ENCODE measurements at places on chromosomes 2 and 18.

- no peak for DNase-seq
These were observed 35.2 kb upstream of the NAPG start for GRCh38 chr18:10490401-10491165.

- DNase-seq, result peak; percentile 73
These were observed at the start of gene EFR3B for GRCh38 chr2:25041928-25042320. Gene EFR3B (plus strand): TSS chr2:25042076. CDS start chr2:25042313, 237 bp downstream.

DNA sequence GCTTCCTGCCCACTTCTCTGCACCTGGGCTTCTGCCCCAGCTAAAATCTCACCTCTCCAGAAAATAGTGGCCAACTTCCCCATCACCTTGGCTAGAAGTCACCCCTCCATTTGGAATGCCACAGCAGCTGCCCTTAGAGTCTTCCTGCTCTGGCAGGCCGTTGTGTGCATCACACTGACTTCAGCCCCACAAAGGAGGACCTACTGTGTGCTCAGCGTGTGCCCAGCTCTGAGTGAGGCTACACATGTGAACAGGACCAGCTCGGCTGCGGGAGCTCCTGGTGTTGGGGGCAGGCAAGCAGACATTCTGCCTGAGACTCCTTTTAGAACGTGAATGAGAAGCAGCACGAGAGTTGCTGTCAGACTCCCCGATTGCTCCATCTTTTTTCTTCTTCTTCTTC is 78.7 kb downstream of the AGAP1 start:
- DNase-seq, result no peak

- no peak for DNase-seq
These were observed 6.8 kb upstream of the SLC1A4 start for GRCh38 chr2:64982311-64982857.

DNA sequence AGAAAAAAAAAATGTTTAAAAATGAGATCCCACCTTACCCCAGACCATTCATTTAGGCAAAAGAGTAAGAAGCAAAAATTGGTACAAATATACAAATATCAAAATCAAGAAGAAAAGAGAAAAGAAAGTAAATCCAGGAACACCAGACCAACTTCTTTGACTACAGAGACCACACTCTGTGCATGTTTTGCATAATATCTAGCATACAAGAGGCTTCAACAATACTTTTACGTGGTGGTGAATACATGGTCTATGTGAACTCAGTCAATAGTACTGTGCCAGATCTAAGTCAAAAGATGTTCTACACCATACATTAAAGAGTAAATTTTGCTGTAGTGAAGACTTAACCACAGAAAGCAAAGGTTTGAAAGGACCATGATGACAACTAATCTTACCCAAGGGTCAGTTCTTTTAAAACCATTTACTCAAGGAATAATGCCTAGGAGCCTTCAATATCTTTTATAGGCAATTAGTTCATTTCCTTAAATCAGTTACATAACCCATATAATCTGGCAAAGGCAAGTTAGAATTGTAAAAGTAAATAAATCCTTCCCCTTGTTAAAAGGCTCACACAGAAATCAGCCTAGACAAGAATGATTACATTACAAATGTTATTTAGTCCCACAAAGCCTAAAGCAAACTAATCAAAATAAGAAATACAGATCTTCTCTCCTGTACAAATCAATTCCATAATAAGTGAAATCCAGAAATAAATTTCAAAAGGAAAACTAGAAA is 115.2 kb downstream of the EXOC6B start:
- no peak for DNase-seq

GRCh38 chr2:218022131-218022850 is 19.5 kb upstream of the TNS1 start:
- no peak for DNase-seq

DNA sequence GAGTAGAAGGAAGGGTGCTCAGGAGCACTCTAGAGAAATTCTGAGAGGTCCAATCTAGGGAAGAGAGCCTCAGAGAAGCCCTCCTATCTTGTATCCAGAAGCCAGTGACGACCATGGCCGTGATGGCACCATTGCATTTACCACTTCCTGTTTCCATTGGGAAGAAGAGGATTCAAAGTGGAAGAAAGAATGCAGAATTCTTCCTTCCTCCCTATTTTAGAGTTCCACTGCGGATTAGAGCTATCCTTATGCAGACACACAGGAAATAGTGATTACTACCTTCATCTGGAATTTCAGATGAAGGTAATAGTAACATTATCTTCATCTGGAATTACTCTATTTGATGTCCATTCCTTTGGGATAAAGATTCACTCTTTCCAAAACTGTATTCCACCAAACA is 45.6 kb upstream of the PCBP1 start:
- no peak for DNase-seq

All from NCI-H1417 treated with DMSO at 0.1 percent for 48 hours (cell line).